ENCODE measurements at places on chromosomes 1 and 21. TPM values are rescaled to one million over a fixed set of nuclear protein-coding genes. Genes with fewer than 3 reads are reported as not detected.

DNA sequence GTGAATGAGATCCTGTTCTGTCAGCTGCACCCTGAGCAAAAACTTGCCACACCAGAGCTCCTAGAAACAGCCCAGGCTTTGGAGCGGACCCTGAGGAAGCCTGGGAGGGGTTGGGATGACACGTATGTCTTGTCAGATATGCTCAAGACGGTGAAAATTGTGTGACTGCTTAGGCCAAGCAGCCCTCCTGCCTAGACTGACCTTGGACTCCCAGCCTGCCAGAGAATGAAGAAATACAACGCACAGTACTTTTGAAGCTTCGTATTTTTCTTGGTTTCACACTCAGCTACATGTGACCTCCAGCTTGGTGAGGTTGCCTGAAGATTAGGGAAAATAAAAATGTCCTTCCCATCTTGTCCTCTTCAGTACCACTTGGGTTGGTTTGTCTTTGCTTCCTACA is 15.1 kb downstream of the METTL13 start:
- no peak for DNase-seq

GRCh38 chr1:230067871-230068620 is 1.0 kb downstream of the GALNT2 start:
- peak; percentile 27 for DNase-seq

GRCh38 chr1:90778486-90778885 is 61.4 kb upstream of the BARHL2 start:
- DNase-seq: no peak

DNA sequence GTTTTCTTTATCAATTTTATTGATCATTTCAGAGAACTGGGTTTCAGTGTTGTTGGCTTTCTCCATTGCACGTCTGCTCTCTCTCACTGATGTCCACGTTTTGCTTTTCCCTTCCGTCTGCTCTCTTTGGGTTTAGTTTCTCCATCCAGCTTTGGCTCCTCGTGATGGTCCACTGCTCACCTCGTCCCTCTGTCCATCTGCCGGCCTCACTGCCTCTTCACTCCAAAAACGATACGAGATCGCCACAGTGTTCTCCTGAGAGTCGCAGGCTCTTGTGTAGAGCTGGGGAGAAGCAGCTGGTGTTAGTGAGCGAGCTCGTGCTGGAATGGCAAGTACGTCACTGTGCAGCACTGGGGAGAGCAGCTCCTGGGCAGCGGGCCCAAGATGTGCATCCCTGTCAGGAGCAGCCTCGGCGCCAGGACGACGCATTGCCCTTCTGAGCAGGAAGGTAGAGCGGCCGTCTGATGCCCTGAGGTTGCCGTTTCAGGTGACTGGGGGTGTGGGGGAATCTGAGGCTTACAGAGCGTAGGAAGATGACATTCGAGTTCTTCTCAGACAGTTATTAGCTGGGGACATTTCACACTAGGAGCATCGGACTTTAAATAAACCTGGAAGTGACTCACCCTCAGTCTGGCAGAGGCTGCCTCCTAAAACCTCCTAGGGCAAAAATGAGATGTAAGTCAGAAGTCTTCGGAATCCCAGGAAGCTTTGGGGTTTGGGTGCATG is 31.4 kb upstream of the PCBP3 start:
- DNase-seq: no peak

GRCh38 chr1:187922255-187922654 is 1093.5 kb downstream of the PLA2G4A start:
- no peak for DNase-seq

- no peak for DNase-seq
Observed at GRCh38 chr1:230827801-230828200, 40.5 kb downstream of the C1orf198 start.

TMPRSS3 gene
- not detected for total RNA-seq

TMEM82 gene
- not detected for total RNA-seq

GJA5 gene
- 10.0 TPM for total RNA-seq

FABP3 gene
- total RNA-seq: 77.6 TPM
